ENCODE measurements at places on chromosomes 5 and 9. TPM values are rescaled to one million over a fixed set of nuclear protein-coding genes. Genes with fewer than 3 reads are reported as not detected.

The PCDHGA1 gene
- 0.09 TPM for total RNA-seq

DNA sequence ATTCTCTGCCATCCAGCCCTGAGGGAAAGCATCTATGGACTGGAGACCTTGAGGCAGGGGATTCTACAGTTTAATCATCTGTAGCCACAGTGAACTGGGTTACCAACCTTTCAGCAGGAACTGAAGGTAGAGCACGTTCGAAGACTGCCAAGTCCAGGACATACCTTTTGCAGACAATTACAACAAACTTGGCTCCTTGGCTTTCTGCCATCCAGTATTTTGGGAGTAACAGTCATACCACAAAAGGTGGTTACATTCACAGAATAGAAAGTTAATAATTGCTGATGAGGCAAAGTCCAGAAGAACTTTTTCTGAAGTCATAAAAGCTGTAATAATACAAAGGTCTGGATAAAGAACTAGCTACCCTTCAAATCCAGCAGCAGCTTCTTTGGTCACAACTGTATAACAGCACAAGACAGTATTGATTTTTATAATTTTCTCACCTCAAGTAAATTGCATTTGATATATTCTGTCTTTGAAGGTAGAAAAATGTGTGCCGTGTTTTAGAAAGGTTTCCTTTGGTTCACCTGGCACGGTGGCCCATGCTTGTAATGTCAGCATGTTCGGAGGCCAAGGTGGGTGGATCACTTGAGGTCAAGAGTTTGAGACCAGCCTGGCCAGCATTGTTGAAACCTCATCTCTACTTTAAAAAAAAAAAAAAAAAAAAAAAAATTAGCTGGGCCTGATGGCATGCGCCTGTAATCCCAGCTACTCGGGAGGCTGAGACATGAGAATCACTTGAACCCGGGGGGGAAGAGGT, 236.6 kb downstream of the NR3C1 start:
- no peak for DNase-seq

- DNase-seq, result no peak
Measured at GRCh38 chr5:65823204-65823603, 101.2 kb downstream of the NLN start.

- no peak for DNase-seq
Measured at GRCh38 chr9:113509463-113509862, 45.9 kb downstream of the RGS3 start.

GRCh38 chr9:87237336-87237735, 260.3 kb upstream of the DAPK1 start:
- no peak for DNase-seq

- DNase-seq, result no peak
Measured at GRCh38 chr5:159905496-159905895, 10.8 kb upstream of the ADRA1B start.

The PRDM12 gene
- 0.21 TPM for total RNA-seq

DNA sequence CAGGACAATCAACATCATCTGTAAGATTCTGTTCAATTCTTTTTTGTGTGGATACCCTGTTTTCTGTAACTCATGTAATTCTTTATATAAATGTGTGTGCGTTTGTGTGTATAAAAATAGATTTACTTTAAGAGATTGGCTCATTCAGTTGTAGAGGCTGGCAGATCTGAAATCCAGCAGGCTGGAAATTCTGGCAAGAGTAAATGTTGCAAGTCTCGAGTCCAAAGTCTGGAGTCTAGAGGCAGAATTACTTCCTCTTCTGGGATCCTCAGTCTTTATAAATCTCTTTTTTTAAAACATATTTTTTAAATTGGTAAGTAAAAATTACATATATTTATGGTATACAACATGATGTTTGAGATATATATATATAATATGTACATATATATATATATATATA, 202.1 kb upstream of the TMEM161B start:
- DNase-seq, result no peak

All from activated CD4-positive, alpha-beta T cell treated with anti-CD3 and anti-CD28 coated beads, Interleukin-2, amount 10 ng/mL, durations not matched to agents 24 days and 14 days (primary cell).